Right ventricle myocardium inferior (tissue), 1 donor: ENCODE measurements at places on chromosomes 7 and 10. TPM values are rescaled to one million over a fixed set of nuclear protein-coding genes. Genes with fewer than 3 reads are reported as not detected.

ANXA8L1 gene
- 0.68 TPM for total RNA-seq

LRRC18 gene
- total RNA-seq: not detected

GDF2 gene
- total RNA-seq: not detected

ACBD7 gene
- total RNA-seq: not detected

ZNF853 gene
- total RNA-seq: 10.3 TPM

DNA sequence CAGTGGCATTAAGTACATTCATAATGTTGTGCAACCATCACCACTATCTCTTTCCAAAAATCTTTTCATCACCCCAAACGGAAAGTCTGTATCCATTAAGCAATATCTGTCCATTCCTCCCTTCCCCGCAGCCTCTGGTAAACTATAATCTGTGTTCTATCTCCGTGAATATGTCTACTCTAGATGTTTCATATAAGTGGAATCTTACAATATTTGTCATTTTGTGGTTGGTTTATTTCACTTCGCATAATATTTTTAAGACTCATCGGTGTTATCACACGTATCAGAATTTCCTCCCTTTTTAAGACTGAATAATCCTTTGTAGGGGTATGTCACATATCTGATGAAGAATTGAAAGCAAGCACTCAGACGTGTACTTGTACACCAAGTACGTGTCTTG lies 86.0 kb upstream of the FGFR2 start:
- no peak for DNase-seq

GRCh38 chr10:119243967-119244366 lies 36.6 kb downstream of the GRK5 start:
- no peak for DNase-seq

DNA sequence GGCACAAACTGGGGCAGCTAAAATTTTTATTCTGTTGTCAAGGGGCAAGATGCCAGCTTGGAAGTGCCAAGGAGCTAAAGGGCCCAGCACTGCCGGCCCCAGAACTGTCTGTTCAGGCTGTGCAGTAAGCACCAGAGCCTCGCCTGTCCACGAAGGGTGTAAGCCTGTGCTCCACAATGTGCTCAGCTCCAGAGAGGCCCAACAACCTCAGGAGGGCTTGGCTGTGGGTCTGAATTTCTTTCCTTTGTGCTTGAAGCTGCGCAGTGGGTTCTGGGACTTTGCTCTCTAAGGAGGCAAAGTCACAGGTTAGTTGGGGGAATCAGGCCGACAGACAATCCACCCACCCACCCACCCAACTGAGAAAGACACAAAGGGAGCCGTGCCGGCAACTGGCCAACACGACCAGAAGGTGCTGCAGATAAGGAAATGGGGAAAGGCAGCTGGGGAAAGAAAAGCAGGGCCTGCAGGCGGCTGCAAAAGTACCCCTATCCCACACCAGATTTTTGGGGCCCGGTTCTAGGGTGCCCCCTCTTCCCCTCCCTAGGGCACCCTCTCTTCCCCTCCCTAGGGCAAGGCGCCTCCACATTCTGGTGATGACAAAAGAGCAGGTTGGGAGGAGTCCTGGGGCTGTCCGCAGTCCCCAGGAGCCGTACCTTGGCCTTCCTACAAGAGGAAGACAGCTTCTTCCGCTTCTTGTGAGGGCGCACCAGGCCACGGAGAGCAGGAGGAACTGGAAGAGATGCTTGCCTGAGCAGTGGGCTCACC lies 7.7 kb downstream of the DDX56 start:
- DNase-seq: no peak
